ENCODE measurements at places on chromosomes 16 and 17. TPM values are rescaled to one million over a fixed set of nuclear protein-coding genes. Genes with fewer than 3 reads are reported as not detected.

PDXDC1 gene
- 70.2 TPM for total RNA-seq

CYGB gene
- 1.0 TPM for total RNA-seq

CENPT gene
- 83.7 TPM for total RNA-seq

PRSS33 gene
- total RNA-seq = not detected

DNA sequence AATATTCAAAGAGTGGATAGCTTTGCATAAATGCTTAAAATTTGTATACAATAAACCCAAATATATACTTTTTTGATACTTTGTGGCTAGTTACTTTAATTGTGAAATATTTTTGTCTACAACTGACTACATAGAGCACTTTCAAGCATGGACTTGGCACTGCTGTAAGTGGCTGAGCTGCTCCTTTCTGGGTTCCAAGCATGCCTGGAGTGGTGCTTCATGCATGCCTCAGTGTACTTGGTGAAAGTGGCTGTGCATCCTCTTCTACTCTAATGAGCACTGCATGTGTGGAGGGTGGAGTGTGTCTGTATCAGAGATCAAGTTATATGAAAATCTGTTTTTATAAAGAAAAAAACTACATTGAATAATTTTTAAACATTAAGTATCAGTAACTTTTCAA is 94.1 kb downstream of the OMG start:
- peaks cover 10% of the 10 kb centered on the region for H3K4me1 ChIP-seq
- no peak overlapping the region for H3K27ac ChIP-seq
- H3K4me3 ChIP-seq = no peak overlapping the region
- DNase-seq = no peak

DNA sequence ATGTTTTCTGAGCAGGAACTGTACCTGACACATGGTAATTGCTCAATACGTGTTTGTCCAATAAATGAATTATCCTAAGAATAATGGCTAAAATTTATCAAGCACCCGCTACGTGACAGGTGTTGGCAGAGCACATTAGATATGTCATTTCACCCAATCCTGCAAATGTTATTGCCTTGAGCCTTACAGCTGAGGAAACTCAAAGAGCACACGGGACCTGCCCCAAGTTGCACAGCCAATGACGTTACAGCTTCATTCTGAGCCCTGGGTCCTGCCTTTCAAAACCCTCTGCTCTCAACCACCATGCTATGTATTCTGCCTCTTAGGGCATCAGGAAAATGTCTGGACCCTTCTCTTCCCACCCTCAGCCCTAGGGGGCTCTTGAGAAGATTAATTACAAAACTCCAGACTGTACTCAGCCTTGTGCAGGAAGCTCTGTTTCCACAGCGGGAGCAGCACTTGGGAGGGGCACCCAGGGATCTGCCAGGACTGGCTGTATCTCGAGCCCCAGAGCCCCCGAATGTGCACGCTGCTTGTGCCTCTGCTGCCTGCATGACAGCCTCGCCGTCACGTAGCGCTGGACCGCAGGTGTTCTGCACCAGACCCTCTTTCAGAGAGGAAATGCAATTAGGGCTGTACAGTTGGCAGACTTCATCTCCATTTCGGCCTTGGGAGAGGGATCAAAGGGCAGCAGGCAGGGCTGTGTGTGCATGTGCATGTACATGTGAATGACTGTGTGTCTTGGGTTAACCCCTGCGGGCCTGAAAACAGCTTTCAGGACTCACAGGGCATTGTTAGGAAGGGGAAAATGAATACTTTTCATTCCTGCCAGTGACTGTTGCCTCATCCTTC is 71.6 kb downstream of the GPR139 start:
- H3K36me3 ChIP-seq = no peaks in the 10 kb centered on the region
- H3K4me3 ChIP-seq = no peak overlapping the region
- DNase-seq = no peak
- H3K27me3 ChIP-seq = no peaks in the 10 kb centered on the region
- H3K4me1 ChIP-seq = no peaks in the 10 kb centered on the region

DNA sequence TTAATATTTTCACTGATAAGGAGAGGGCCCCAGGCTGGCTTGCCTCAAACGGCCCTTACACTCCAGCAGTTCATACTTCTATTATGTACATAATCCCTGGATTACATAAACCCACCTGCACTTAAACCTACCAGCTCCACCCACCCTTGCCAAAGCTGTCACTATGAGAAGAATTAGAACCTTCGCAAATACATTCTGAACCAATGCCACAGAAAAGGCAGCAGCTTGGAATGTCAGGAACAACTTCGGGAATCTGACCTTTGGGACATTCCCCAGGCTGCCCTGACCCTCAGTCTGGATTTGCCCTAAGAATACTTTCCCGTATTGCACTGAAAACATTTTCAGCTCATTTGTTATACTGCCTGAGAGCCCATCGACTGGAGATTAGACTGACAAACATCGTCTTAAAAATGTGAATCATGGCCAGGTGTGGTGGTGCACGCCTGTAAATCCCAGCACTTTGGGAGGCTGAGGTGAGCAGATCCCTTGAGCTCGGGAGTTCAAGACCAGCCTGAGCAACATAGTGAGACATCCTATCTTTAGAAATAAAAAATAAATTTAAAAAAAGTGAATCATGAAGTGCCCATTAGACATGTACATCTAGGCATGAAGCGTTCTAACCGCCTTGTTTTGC is 21.0 kb upstream of the SEC14L1 start:
- H3K4me3 ChIP-seq = no peak overlapping the region
- no peaks in the 10 kb centered on the region for H3K4me1 ChIP-seq
- no peak overlapping the region for H3K27ac ChIP-seq
- no peaks in the 10 kb centered on the region for H3K27me3 ChIP-seq
- DNase-seq = no peak

DNA sequence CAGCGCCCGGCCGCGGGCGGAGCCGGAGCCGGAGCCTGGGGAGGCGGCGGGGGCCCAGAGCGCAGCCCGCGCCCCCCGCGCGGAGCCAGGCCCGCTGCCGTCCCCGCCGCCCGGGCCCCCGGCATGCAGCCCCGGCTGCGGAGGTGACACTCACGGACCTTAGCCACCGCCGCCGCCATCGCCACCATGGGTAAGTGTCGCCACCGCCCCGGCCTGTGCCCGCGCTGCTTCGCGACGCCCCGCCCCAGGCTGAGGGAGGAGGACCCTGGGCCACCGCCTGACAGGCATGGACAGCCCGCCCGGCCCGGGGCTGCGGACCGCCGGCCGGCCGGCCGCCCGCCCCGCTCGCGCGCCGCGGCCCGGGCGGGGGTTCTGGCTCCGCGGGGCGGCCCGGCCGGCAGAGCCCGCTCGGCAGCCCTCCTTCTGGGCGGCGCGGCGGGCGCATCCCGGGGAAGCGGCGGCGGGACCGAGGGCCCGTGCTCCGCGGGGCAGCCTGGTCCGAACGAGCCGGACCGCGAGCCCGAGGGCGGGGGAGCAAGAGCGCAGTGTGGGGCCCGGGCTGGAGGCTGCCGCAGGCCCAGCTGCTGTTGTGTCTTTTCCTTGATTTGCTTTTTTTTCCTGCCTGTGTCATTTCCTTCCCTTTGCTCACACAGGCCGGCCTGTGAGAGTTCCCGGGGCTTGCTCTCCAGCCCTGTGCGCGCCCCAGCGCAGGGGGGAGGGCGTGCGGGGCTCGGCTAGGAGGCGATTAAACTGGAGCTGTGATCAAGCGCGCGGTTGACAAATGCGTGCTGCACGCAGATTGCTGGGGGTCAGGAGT is 565 bp downstream of the MAP3K3 start:
- H3K36me3 ChIP-seq = no peaks in the 10 kb centered on the region
- peak overlapping the region; percentile 95 for H3K4me3 ChIP-seq
- H3K4me1 ChIP-seq = peaks cover 36% of the 10 kb centered on the region
- peak; percentile 81 for DNase-seq
- no peaks in the 10 kb centered on the region for H3K27me3 ChIP-seq

GRCh38 chr17:43634591-43635125 is 27.1 kb downstream of the MEOX1 start:
- H3K27ac ChIP-seq = no peak overlapping the region
- H3K27me3 ChIP-seq = peaks cover 16% of the 10 kb centered on the region
- no peaks in the 10 kb centered on the region for H3K36me3 ChIP-seq
- DNase-seq = no peak
- no peaks in the 10 kb centered on the region for H3K4me1 ChIP-seq

- no peak overlapping the region for H3K27ac ChIP-seq
- H3K4me1 ChIP-seq = no peaks in the 10 kb centered on the region
- no peak overlapping the region for H3K4me3 ChIP-seq
- no peak for DNase-seq
- peaks cover 5% of the 10 kb centered on the region for H3K27me3 ChIP-seq
- no peaks in the 10 kb centered on the region for H3K36me3 ChIP-seq
These were observed 585.8 kb upstream of the GOT2 start for GRCh38 chr16:59319871-59320270.

- no peak for DNase-seq
- no peak overlapping the region for H3K27ac ChIP-seq
- peaks cover 7% of the 10 kb centered on the region for H3K27me3 ChIP-seq
- peaks cover 51% of the 10 kb centered on the region for H3K4me1 ChIP-seq
- H3K36me3 ChIP-seq = no peaks in the 10 kb centered on the region
- no peak overlapping the region for H3K4me3 ChIP-seq
These were observed 31.3 kb downstream of the IRF8 start for GRCh38 chr16:85930301-85930700.

All from natural killer cell treated with Interleukin-12 subunit alpha and Interleukin-12 subunit beta and Interleukin-15 and Interleukin-18, amount 100 ng/mL, for 72 hours (primary cell).